Calu3 (cell line): ENCODE measurements at places on chromosomes 12 and 14. TPM values are rescaled to one million over a fixed set of nuclear protein-coding genes. Genes with fewer than 3 reads are reported as not detected.

- H3K36me3 ChIP-seq = peaks cover 69% of the 10 kb centered on the region
- no peak for DNase-seq
- peak overlapping the region; percentile 92 for H3K27ac ChIP-seq
- H3K27me3 ChIP-seq = no peaks in the 10 kb centered on the region
- peak overlapping the region; percentile 92 for H3K4me3 ChIP-seq
These were observed 1.3 kb upstream of the PABPN1 start for GRCh38 chr14:23319746-23320583.

DNA sequence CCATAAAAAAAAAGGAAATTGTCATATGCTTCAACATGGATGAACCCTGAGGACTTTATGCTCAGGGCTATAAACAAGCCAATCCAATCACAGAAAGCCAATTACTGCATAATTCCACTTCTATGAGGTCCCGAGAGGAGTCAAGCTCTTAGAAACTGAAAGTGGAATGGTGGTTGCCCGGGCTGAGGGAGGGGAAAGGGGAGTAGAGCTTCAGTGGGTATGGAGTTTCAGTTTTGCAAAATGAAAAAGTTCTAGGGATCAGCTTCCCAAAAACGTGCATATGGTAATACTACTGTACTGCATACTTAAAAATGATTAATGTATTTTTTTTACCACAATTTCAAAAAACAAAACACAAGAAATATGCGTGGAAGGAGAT, 52.0 kb downstream of the RNF34 start:
- no peaks in the 10 kb centered on the region for H3K36me3 ChIP-seq
- DNase-seq = no peak
- H3K27ac ChIP-seq = no peak overlapping the region
- no peaks in the 10 kb centered on the region for H3K27me3 ChIP-seq

Gene E2F7
- 31.2 and 40.2 TPM in 2 replicates for total RNA-seq

DNA sequence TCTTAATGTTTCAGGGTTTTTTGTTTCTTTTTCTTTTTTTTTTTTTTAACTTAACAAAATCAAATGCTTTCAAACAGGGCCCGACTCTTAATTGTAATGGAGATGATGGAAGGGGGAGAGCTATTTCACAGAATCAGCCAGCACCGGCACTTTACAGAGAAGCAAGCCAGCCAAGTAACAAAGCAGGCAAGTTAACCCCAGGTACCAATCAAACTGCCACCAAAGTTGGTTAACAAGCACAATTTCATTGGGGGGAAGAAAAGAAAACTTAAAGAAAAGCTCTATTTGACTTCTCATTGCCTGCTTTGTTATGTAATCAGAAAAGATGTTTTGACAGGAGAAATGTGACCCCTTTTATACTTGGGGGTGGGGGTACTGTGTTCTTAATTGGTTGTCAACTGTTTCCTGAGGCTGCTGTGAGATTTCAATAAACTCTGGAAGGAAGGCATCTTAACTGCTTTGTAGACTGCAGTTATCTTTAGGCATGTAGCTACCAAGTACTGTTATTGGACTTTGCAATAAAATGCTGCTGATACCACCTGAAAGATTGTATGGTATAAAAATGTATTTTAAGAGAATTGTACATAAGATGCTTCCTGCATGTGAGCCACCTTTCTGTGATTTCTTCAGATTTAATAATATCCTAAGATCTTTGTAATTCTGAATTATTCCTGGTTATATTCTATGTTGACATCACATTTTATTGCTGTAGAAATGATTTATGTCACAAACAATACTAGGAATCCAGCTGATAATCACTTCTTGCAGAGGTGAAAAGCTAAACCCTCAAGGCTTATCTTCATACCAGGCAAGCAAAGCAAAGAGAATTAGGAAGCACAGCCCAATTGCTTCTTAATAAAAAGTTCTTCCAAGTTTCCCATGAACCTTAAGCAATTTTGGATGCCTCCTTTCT, 26.9 kb downstream of the MAPKAPK5 start:
- H3K4me3 ChIP-seq = no peak overlapping the region
- peaks cover 28% of the 10 kb centered on the region for H3K36me3 ChIP-seq

DNA sequence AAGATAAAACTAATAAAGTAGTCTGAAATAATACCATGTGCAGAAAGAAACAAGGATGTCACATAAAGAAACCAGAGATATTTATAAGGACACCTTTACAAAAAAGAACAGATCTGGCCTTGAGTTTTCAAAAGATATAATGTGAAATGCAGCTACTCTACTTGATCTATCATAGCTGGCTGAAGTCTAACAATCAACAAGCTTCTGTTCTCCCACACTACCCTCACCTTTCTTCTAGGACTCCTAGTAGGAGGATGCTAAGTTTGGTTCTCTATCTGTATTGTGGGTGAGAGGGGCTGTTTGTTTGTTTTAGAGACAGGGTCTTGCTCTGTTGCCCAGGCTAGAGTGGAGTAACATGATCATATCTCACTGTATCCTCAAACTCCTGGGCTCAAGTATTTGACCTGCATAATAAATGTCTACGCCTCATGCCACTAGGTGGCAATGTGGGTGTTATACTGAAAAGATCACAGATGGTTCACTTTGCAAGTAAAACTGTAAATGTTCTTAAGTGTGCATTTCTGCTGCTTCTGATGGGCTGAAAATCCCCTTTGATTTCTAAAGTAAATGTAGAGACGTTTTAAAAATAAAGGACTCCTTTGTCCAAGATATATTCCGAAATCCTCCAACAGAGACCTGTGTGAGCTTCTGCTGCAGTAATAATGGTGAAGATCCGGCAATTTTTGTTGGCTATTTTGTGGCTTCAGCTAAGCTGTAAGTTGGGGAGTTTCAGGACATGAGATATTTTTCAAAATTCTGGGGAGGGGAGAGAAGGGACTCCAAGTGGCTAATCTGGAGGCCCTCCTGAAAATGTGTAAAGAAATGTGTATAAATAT, 269.3 kb downstream of the DAD1 start:
- H3K4me3 ChIP-seq = no peak overlapping the region
- H3K4me1 ChIP-seq = peaks cover 12% of the 10 kb centered on the region
- no peaks in the 10 kb centered on the region for H3K27me3 ChIP-seq
- no peak overlapping the region for H3K27ac ChIP-seq
- no peaks in the 10 kb centered on the region for H3K36me3 ChIP-seq

DNA sequence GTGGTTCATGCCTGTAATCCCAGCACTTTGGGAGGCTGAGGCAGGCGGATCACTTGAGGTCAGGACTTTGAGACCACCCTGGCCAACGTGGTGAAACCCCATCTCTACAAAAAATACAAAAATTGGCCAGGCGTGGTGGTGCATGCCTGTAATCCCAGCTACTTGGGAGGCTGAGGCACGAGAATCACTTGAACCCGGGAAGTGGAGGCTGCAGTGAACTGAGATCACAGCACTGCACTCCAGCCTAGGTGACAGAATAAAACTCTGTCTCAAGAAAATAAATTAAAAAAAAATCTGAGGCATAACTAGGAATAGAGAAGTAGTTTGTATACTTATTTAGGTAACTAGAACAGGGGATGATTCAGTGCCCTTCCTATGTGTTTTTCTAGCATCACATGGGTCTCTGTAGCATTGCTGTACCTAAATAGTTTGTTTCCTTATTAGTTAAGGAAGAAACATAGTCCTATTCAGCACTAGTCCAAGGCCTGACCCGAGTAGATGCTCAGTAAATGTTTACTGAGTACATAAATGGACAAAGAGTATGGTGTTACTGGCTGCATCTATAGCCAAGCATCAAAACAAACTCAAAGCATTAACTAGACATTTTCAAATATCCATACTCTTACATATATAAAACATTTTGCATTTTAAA, 21.7 kb downstream of the TAOK3 start:
- no peak for DNase-seq
- no peaks in the 10 kb centered on the region for H3K36me3 ChIP-seq
- H3K27me3 ChIP-seq = no peaks in the 10 kb centered on the region
- H3K4me1 ChIP-seq = peaks cover 21% of the 10 kb centered on the region
- no peak overlapping the region for H3K4me3 ChIP-seq

DNA sequence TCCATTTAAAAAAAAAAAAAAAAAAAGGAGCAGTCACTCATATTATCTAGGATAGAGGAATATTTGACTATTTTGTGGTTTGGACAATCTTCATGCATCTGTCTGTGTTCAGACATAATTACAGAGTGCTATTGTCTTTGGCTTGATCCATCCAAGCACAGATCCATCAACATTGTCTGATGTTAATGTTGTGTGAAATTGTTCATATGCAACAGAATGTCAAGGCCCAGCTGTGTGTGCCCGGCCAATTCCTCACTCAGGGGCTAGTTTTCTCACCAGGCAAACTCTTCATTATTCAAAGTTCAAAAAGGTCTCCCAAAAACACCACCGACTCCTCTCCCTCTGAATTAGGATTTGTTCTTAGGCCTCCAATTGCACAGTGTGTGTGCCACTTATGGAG, 324.9 kb upstream of the TMTC1 start:
- no peaks in the 10 kb centered on the region for H3K36me3 ChIP-seq
- H3K27me3 ChIP-seq = no peaks in the 10 kb centered on the region
- no peak overlapping the region for H3K27ac ChIP-seq
- DNase-seq = no peak

Gene RNU4-1
- 2,759 and 3,670 TPM in 2 replicates for total RNA-seq

DNA sequence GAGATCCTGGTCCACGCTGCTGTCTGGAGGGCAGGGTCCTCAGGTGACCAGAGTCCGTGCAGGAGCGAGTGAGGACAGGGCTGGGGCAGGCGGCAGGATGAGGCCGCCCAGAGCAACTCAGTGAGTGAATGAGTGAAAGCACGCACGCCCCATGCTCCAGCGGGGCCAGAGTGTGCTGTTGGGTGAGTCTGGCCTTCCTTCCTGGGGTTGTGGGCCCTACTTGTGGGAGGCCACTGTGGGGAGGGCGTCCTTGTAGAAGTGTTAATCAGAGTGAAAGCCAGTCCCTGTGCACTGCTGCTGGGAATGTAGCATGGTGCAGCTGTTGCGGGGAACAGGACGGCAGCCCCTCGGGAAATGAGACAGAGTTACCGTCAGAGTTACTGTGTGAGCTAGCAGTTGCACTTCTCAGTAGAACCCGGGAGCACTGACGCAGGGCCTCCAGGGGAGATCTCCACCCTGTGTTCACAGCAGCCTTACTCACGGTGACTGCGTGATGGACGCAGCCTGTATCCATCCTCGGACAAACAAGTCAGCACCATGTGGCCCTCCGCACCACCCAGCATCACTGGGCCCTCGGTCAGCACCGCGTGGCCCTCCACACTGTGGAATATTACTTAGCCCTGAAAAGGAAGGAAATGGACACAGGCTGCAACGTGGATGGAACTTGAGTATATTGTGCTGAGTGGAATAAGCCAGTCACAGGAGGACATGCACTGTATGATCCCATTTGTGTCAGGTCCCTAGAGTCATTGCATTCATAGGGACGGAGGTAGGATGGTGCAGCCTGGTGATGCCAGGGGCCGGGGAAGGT, 22.1 kb downstream of the PACS2 start:
- H3K4me1 ChIP-seq = no peaks in the 10 kb centered on the region
- H3K27ac ChIP-seq = no peak overlapping the region
- H3K27me3 ChIP-seq = no peaks in the 10 kb centered on the region
- no peaks in the 10 kb centered on the region for H3K36me3 ChIP-seq
- DNase-seq = no peak

- peaks cover 22% of the 10 kb centered on the region for H3K4me1 ChIP-seq
- no peak overlapping the region for H3K27ac ChIP-seq
- H3K4me3 ChIP-seq = no peak overlapping the region
- no peak for DNase-seq
- H3K27me3 ChIP-seq = no peaks in the 10 kb centered on the region
These were observed 149.5 kb downstream of the TMTC3 start for GRCh38 chr12:88291498-88292131.

DNA sequence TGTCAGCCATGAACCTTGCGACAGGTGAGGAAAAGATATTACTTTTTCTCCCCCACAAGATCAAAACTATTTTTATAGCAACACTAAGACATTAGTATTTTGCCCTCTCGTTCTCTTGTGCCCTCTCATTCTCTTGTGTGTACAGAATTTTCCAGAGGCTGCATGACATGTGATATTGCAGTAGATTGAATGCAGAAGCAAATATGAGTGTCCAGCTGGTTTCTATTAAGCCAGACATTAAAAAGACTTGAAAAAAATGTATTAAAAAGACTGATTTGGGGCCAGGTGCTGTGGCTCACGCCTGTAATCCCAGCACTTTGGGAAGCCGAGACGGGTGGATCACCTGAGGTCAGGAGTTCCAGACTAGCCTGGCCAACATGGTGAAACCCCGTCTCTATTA, 63.7 kb upstream of the ZFP36L1 start:
- H3K36me3 ChIP-seq = peaks cover 11% of the 10 kb centered on the region
- no peak for DNase-seq
- H3K27ac ChIP-seq = no peak overlapping the region
- H3K4me3 ChIP-seq = no peak overlapping the region
- no peaks in the 10 kb centered on the region for H3K27me3 ChIP-seq

DNA sequence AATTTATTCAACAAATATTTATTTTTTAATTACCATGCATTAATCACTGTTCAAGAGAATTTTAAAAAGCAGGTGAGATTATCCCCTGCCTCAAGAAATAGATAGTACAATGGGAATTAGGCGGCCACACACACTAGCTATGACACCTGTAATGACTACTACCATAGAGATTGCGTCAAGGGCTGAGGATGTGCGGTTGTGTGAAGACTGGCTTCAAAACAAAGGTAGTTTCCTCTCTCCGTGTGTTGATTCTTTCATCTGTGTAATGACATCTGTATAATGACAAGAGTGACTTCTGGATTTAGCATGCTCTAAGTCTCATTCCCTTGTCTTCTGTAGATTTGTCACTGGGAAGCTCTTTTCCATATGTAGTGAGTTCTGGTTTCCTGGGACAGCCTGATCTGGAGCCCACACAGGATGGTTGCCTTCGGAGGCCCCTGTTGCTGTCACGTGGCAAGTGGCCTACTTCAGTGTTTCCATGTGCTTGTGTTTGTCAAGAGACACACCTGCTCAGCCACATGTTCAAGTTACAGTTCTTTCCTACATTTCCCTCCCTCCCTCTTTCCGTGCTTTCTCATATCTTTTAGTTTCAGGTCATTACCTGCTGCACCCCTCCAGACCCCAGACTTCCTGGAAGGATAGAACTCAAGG, 64.3 kb downstream of the GALNT8 start:
- no peaks in the 10 kb centered on the region for H3K36me3 ChIP-seq
- no peak overlapping the region for H3K27ac ChIP-seq
- no peak for DNase-seq
- H3K27me3 ChIP-seq = peaks cover 61% of the 10 kb centered on the region
- no peaks in the 10 kb centered on the region for H3K4me1 ChIP-seq
- H3K4me3 ChIP-seq = no peak overlapping the region

Gene TMEM52B
- not detected in 2 replicates for total RNA-seq

DNA sequence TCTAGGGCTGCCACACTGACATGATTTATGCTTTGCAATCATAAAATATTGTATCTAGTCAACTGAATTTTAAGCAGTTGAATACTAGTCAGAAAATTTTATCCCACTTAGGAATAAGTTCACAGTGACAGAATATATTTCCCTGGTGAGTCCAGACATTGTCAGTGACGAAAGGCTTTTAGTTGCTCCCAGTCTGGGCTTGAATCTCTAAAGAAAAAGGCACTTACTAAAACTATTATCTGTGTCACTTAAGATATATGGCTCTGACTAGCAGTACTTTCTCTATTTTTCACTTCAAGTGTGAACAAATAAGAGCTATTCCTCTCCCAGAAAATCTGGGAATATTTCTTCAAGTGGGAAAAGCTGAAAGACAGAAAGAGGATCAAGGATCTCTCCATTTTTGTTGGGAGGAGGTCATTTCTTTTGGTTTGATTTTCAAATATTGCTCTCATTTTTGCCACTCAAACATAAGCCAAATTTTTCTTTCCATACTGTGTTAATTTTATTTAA, 1262.3 kb upstream of the USP15 start:
- no peaks in the 10 kb centered on the region for H3K36me3 ChIP-seq
- H3K4me3 ChIP-seq = no peak overlapping the region
- DNase-seq = no peak
- H3K27ac ChIP-seq = no peak overlapping the region

GRCh38 chr14:92646952-92647796, 101.3 kb downstream of the LGMN start:
- no peaks in the 10 kb centered on the region for H3K36me3 ChIP-seq
- no peak for DNase-seq
